Mucosa of descending colon (tissue), 3 donors: ENCODE measurements at places on chromosomes 2 and 18. TPM values are rescaled to one million over a fixed set of nuclear protein-coding genes. Genes with fewer than 3 reads are reported as not detected.

The MDH1B gene
- 0.60 TPM for total RNA-seq

The NEB gene
- total RNA-seq: 0.54 TPM

The CDH7 gene
- total RNA-seq: not detected

The TUBA3D gene
- not detected for total RNA-seq

The SPP2 gene
- not detected for total RNA-seq

The CIDEA gene
- total RNA-seq: 0.98 TPM

The SPATA3 gene
- total RNA-seq: not detected

The MROH2A gene
- total RNA-seq: not detected

The NYAP2 gene
- not detected for total RNA-seq

The NAT8 gene
- total RNA-seq: not detected

The STPG4 gene
- 0.46 TPM for total RNA-seq

The TLX2 gene
- total RNA-seq: 1.6 TPM

The CEP76 gene
- total RNA-seq: 8.5 TPM

The FHOD3 gene
- total RNA-seq: 4.0 TPM

The LAMA1 gene
- 20.8 TPM for total RNA-seq

The RESP18 gene
- total RNA-seq: not detected

- no peak for DNase-seq
Observed at GRCh38 chr18:12060182-12060870, 33.3 kb upstream of the ANKRD62 start.

GRCh38 chr2:203035879-203036470 is 21.3 kb downstream of the NBEAL1 start:
- no peak for DNase-seq

DNA sequence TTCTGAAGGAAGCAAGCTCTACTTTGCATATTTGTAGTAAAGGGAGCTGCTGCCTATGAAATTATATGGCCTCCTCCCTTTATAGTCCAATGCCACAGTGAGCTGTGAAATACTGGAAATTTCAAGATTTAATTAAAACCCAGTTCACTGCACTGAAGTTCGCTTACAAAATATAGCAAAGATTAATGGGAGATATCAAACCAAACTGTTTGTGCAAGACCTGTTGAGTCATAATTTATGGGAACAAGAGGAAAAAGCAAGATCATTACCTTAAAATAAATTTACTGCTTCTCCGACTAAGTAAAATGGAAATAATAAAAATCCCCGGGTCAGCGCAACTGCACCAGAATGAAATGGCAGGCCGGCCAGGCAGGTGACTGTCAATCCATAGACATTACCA is 215.5 kb upstream of the RAB6C start:
- DNase-seq: no peak

GRCh38 chr2:217792626-217793527 is 209.9 kb downstream of the TNS1 start:
- no peak for DNase-seq

- peak; percentile 28 for DNase-seq
Observed at GRCh38 chr2:239178954-239179353, 221.9 kb downstream of the HDAC4 start.

DNA sequence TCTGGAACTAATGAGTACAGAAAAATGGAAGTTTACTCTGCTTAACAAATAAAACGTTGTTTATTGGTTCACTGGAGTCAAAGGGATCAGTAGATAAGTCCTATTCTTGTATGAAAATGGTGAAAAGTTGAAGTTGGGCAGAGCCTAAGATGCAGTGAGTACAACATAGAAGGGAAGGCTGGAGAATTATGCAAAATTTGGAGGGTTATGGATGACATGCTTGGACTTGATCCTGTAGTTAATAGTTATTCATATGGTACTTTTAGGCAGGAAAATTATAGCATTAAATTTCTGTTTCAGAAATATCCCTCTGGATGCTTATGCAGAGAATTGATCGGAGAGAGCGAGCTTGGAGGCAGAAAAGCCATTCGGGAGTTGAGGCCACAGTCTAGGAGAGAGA is 167.6 kb downstream of the KCNS3 start:
- no peak for DNase-seq

- DNase-seq: no peak
Observed at GRCh38 chr2:45968946-45969584, 317.6 kb downstream of the PRKCE start.

GRCh38 chr2:70536517-70537055 is 17.0 kb downstream of the TGFA start:
- no peak for DNase-seq

GRCh38 chr2:128371248-128371630 is 52.6 kb upstream of the HS6ST1 start:
- no peak for DNase-seq

- DNase-seq: no peak
Observed at GRCh38 chr2:48529676-48530032, 300 bp upstream of the STON1 start.

- peak; percentile 9 for DNase-seq
Observed at GRCh38 chr18:25658476-25658875, 306.5 kb upstream of the ZNF521 start.

GRCh38 chr2:197600306-197600705 is 75.1 kb downstream of the RFTN2 start:
- DNase-seq: no peak

DNA sequence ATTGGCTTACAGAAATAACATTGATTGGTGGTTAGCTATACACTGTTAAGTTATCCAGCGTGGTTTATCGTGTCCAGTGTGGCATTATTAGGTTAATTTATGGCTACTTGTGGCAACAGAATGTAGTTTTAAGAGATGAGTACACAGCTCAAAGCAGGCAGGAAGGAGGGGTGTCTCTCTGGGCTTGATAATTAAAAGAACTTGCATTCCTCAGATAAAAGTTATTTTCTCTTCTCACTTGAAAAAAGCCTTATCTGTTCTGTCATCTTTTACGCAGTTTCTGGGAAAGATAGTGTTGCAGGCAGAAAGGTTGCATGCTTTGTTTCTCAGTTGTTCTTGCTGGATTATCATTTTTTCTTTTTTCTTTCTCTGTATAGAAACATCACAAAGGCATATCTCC is 154.4 kb upstream of the COL3A1 start:
- DNase-seq: no peak

DNA sequence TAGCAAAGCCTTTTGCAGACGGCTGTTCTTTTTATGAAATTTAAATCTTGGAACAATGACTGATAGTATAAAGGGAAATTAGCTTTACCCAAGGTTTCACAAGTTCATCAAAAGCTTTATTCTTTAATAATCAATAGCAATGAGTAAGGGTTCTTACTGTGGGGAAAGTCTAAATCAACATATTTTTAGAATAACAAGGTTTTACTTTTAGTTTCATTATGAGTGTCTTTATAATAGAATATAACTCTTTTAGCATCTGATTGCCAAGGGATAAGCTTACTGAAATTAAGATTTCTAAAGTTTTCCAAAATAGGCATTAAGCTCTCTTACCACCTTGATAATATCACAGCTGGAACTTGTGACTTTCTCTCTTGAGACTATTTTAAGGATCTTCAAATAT is 1489.7 kb downstream of the LRP1B start:
- no peak for DNase-seq

GRCh38 chr2:134217924-134218323 is 35.9 kb upstream of the MGAT5 start:
- DNase-seq: no peak

- DNase-seq: no peak
Observed at GRCh38 chr2:21046506-21046905, 2.6 kb upstream of the APOB start.

GRCh38 chr2:655626-656025 is 21.6 kb downstream of the TMEM18 start:
- DNase-seq: no peak

DNA sequence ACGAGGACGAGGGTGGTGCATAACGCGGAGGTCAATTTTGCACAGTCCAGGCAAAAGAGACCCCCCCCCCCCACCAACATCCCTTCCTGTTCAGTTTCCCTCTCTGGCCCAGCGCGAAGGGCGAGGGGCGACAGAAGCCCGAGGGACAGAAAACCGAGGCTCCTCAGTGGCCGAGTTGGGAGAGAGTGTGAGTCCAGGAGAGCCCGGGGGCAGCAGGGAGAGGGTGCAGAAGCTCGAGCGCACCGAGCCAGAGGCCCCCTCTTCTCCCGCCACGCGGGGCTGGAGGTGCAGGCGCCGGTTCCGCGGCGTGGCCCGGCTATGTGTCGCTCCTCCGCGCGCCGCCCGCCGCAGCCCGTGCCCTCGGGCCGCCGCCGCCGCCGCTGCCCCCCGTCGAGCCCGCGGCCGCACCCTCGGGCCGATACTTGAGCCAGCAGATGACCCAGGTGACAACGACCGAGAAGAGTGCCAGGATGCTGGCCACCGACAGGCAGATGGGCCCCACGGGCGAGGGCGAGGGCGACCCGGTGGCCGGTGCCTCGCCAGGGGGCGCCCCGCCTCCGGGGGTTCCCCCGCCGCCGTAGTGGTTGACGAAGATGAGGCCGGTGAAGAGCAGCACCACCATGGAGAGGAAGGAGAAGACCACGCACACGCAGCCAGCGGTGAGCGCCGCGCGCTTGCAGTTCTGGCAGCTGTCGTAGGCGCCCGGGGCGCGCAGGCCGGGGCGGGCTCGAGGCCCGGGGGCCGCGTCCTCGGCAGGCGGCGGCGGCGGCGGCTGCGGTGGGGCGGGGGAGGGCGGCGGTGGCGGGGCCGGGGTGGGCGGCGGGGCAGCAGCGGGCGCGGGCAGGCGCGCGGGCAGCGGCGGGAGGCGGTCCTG is 20.2 kb upstream of the PAX3 start:
- DNase-seq: peak; percentile 62

GRCh38 chr2:178863856-178864620 is 56.8 kb upstream of the TTN start:
- no peak for DNase-seq

DNA sequence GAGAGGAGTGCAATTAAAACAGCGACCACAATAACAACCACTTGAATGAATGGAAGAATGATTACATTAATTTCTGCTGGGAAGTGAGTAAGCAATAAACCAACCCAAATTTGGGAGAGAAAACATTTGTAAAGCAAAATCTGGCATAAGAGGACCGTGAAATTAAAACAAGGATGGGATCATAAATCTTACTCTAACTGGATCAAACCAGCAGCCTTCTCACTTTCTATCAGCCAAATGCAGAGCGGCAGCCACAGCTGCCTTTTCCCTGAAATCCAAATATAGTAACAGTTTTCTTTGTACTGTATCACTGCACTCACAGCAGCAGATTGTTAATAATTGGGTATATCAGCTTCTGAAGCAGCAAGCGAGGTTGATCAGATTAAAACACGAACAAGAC is 245.2 kb upstream of the REG3G start:
- DNase-seq: no peak

DNA sequence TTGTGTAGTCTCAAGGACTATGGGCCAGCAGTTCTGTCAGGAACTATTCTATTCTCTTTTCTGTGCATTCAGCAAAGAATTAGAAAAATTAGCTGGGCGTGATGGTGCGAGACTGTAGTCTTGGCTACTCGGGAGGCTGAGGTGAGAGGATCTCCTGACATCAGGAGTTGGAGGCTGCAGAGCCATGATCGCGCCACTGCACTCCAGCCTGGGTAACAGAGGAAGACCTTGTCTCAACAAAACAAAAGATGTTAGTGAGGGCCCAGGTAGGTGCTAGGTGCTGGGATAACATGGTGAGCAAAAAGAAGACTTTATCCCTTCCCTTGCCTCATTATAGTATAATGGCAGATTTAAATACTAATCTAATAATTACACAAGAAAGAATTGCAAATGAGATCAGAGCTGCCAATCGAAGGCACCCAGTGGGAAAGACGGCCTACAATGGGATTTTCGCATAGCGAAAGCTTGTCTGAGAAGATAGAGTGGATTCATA is 447 bp upstream of the MRPL19 start:
- DNase-seq: no peak

GRCh38 chr18:57088883-57089282 is 58.0 kb upstream of the BOD1L2 start:
- DNase-seq: no peak

DNA sequence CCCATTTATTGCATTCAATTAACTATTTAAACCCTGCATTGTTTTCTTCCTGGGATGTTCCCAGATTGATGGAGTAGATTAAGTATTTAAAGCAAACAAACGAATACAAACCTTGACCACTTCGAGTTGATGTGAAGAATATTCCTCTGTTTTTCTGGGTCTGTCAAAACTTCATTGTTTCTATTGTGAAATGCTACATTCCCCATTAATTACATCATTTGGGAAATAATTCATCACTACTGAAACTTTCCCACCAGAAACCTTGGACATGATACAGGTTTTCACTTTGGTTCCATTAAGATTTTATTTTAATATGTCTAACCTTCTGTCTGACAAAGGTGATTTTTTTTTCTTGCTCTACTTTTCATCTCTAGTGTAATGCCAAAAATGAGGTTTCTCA is 365.1 kb upstream of the ETAA1 start:
- DNase-seq: no peak

GRCh38 chr2:67057901-67058703 is 339.0 kb upstream of the ETAA1 start:
- DNase-seq: no peak

GRCh38 chr2:29246383-29247300 is 131.4 kb downstream of the CLIP4 start:
- no peak for DNase-seq

DNA sequence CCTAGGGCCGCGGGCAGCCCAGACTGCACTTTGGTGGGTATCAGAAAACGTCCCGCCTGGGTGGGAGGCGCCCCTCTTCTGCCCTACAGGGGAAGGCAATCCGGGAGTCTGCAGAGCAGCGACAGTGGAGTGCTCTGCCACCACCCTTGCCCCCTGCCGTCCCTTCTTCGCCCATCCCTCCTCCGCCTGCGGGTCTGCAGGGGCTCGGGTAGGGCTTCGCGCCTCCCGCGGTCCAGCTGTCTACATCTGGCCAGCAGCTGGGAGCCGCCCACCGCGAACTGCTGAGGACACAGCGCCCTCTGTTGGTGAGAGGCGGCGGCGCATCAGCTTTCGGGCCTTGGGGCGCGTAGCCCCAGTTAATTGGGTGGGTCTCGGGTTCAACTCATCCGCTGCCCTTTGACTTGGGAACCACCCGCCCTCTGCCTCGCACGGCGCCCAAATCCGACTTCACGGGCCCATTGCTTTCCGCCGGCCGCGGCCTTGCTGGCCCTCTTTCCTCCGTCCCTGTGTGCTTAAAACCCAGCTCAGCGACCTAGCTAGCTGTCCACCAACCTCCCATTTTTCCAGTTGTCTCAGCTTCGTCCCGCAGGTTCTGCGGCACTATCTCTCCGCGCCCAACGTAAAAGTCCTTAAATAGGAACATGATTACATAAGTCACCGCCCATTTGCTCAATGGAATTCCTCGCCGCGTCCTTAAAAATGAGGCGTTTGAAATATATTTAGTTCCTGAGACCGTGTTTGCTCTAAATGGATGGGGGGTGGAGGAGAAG is 17.6 kb downstream of the WNT10A start:
- DNase-seq: peak; percentile 77

DNA sequence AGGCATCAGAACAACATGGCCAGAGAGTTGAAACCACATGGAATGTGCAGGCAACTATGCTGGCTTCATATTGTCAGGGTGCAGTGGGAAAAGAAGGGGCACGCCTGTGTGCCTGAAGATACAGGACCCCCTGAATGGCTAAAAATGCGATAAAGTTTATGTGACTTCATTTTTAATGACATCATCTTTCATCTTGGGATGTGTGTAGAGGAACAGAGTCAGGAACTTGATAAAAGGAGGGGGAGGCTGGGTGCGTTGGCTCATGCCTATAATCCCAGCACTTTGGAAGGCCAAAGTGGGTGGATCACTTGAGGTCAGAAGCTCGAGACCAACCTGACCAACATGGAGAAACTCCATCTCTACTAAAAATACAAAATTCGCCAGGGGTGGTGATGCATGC is 872.6 kb downstream of the TDRD15 start:
- DNase-seq: no peak
